SHP77 treated with DMSO at 0.1 percent for 48 hours (cell line): ENCODE measurements at places on chromosomes 2 and 18.

GRCh38 chr2:106566050-106566449 is 78.9 kb downstream of the CD8B2 start:
- DNase-seq, result no peak

- no peak for DNase-seq
Observed at GRCh38 chr2:19806591-19806990, 95.2 kb downstream of the TTC32 start.

DNA sequence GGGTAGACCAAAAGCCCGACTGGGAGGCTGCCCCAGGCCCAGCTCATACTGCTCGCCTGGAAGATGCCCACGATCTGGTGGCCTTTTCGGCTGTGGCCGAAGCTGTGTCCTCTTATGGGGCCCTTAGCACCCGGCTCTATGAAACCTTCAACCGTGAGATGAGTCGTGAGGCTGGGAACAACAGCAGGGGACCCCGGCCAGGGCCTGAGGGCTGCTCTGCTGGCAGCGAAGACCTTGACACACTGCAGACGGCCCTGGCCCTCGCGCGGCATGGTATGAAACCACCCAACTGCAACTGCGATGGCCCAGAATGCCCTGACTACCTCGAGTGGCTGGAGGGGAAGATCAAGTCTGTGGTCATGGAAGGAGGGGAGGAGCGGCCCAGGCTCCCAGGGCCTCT is 61.7 kb downstream of the TET3 start:
- DNase-seq, result no peak

DNA sequence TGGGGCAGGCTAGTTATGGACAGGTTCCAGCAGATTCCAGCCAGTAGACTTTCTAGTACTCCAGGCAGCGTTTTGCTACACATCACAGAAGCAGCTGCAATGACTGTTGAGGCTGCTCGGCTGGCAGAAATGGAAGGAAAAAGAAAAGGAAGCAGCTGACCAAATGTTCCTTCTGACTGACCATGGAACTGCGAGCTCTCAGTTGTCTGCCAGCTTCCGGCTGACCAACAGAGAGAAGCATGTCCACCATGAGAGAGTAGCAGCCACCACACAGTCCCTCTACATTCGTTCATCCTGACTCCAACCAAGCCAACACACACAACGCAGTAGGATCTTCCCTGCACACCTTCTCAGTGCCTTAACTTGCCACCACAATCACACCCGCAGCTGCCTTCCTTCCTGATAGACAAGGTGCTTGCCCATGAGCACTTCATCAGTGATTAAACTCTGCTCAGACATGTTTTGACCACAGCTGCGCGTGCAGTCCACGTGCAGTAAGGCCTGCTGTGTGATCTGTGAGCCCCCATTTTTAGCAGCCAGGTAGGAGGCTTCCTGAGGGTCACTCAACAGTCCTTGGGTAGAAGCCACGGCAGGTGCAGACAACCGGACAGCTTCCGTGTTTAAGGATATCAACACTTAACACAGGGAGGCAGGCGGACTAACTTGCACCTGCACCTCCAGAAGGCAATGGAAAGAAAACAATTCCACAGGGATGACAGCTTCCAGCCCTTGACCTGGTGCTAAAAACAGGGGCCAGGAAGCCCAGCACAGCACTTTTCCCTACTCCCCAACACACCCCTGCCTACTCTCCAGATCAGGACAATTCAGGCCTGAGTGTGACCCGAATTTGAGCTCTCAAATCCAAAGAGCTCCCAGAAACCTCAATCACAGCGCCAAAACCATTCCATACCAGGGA is 996 bp downstream of the TGFBRAP1 start:
- DNase-seq, result peak; percentile 59

GRCh38 chr2:180048251-180048650 is 41.2 kb upstream of the CWC22 start:
- no peak for DNase-seq

DNA sequence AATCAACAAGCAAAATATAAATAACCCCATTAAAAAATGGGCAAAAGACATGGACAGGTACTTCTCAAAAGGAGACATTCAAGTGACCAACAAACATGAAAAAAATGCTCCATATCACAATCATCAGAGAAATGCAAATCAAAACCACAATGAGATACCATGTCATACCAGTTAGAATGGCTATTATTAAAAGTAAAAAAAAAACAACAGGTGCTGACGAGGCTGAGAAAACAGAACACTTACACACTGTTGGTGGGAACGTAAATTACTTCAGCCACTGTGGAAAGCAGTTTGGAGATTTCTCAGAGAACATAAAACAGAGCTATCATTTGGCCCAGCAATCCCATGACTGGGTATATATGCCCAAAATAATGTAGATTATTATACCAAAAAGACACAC is 69.1 kb downstream of the CWC22 start:
- no peak for DNase-seq

DNA sequence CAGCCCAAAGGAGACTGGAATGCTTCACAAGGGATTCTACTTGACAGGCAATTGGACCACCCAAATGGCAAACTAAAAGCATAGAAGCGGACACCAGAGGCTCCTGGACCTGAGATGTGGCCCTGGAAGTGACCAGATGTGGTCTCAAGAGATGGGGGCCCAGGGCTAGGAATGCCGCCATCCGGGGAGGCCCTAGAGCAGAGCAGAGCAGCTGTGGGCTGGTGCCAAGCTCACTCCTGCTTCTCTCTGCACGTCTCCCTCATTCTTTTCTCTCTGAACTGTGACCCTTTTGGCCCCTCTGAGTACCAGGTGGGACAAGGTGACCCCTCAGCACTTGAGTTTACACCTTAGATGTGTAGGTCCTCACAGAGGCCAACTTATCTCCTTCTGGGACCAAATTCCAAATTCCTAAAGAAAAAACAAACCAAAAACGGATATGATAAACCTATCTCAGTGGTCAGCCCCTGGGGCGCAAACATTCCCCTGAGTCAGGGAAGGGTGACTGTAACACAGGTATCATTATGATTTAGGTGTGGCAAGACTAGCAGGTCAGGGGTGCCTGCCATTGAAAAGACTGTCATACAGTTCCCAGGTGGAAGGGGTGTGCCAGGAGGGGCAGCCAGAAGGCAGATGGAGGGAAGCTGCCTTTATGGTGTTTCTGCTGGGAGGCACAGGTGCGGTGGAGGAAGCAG is 6.5 kb upstream of the IL1R2 start:
- DNase-seq, result no peak

DNA sequence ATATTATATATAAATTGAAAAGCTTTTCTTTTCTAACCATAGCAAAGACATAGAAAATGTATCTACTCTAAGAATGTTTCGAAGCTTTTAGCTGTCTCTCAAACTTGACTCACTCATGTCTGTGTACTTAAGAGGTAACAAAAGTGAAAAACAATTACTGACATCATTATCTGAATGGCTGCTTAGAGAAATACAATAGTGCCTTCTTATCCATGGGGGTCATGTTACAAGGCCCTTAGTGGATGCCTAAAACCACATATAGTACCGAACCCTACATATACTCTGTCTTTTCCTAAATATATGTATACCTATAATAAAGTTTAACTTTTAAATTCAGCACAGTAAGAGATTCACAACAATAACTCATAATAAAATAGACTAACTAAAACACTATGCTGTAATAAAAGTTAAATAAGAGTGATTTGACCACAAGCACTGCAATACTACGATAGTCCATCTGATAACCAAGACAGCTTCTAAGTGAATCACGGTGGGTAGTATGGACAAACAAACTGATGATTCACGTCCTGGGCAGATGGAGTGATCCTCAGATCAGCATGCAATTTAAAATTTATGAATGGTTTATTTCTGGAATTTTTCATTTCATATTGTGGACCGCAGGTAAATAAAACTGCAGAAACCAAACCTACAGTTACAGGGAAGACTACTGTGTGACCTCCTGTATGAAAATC is 246.2 kb downstream of the XIRP2 start:
- no peak for DNase-seq

- no peak for DNase-seq
Observed at GRCh38 chr2:100640431-100641124, 77.8 kb downstream of the PDCL3 start.

- no peak for DNase-seq
Observed at GRCh38 chr2:26650713-26651469, 9.7 kb upstream of the CIB4 start.

DNA sequence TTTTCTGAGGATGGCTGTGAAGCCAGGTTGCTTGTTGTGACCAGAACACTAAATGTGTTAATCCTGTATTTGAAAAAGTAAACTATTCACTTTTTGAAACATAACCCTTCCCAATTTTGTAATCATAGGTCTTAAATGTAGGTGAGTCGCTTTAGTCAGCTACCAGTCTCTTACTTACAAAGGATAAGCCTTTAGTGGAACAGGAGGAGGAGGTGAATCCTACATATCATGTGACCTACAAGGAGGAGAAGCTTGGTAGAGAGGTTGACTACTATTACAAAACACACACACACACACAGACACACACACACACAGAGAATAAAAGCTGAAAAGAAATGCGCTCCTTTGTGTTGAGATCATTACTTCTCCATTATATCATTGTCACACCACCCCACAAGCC is 59.9 kb upstream of the SPAG16 start:
- DNase-seq, result no peak

GRCh38 chr2:60353863-60354262 is 199.6 kb downstream of the BCL11A start:
- no peak for DNase-seq

DNA sequence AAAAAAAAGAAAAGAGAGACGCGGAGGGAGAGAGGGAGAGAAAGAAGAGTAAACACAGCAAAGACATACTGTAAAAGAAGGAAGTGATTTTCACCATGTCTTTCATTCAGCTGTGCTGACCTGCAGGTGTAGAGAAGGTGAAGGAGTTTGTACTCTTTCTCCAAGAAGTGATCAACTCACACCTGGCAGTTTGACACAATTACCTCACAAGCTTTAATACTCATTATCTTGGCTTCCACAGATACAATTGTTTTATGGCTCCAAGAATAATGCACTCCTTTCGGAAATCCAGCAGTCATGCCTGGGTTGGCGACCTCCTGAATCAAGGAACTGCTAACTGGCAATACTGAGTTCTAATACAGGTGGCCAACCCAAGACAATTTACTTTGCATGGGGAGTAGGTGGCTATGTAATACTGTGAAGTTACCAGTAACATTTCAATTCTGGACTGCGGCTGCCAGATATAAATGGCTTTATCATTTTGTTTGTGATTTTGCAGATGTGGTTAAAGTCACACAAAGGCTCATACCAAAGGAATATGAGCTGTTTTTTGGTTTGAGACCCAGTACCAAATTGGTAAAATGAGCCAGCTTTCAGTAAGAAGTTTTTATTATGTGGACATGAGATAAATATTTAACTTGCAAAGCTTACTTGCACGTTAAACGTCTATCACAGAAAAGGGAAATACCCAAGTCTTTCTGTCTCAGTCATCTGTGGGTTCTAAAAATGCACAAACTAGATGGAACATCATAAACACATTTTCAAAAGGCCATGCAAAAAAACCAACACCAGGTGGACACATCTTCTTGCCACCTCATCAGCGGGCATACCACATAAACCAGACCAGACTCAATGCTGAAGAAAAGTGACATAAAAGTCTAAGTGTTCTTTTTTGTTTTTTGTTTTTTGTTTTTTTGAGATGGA is 69.3 kb downstream of the NCKAP5 start:
- no peak for DNase-seq

- DNase-seq, result no peak
Observed at GRCh38 chr2:181957668-181958067, 28.0 kb upstream of the PPP1R1C start.

GRCh38 chr2:1540481-1540880 is 127.2 kb downstream of the TPO start:
- no peak for DNase-seq

GRCh38 chr18:79531926-79532312 is 136.2 kb downstream of the NFATC1 start:
- DNase-seq, result no peak

- DNase-seq, result no peak
Observed at GRCh38 chr2:227848146-227848545, 23.3 kb upstream of the DAW1 start.

GRCh38 chr2:143284087-143284675 is 155.0 kb downstream of the ARHGAP15 start:
- no peak for DNase-seq

DNA sequence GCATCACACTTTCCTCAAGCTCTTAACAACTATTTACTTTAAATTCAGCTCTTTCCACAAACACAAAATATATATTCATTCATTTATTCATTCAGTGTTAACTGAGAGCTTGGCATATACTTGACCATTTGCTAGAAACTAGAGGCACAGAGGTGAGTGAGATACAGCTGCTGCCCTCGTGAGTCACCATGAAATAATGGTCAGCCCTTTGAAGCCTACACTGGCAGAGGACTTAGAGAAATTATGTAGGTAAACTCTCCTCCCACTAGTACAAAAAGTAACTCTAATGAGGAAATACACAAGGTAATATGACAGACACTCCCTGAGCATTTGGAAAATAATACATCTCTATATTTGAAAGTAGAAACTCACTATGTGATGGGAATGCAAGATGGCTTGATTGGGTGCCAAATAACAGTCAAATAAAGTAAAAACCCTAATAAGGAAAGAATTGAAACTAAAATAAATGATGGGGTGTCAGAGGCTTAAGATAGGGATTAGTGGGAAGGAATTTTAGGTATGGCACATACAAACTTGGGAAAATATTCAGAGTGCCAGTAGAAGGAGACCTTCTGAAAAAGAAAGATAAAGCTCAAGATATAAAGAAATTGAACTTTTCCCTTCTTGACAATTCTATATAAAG is 61.1 kb downstream of the ANTXR1 start:
- no peak for DNase-seq

DNA sequence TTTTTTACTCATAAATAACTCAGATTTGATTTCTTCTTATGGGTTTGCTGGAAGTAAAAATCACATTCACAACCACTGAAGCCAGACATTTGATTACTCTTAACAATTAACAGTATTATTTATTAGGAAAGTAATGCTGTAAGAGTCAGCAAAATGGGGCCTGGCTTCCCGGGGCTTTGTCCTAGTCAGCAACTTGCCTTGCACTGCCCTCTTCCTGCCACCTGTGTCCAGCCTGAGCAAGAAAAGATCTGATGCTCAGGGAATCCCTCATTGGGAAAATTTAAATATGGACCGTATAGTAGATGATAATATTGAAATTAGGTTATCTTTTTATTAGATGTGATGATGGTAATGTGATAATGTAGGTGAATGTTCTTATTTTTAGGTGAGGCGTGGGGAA is 30.8 kb upstream of the ACYP2 start:
- DNase-seq, result peak; percentile 34

- no peak for DNase-seq
Observed at GRCh38 chr2:64667535-64667934, 13.8 kb upstream of the SERTAD2 start.
